A549 treated with Mapracorat at 1 μM for 4 hours (cell line): ENCODE measurements at places on chromosomes 6 and 20. TPM values are rescaled to one million over a fixed set of nuclear protein-coding genes. Genes with fewer than 3 reads are reported as not detected.

OTOR gene
- total RNA-seq: not detected in 5 replicates

B3GAT2 gene
- total RNA-seq: 0.02 to 0.06 TPM (median 0.06 TPM) in 3 of 5 replicates, not detected in the others

CGA gene
- total RNA-seq: 0.19 to 0.43 TPM (median 0.29 TPM) in 5 replicates

COL9A1 gene
- not detected in 5 replicates for total RNA-seq

PACRG gene
- total RNA-seq: 0.13 TPM in 1 of 5 replicates, not detected in the others

PKIB gene
- 0.51 to 1.0 TPM (median 0.54 TPM) in 5 replicates for total RNA-seq

ID1 gene
- total RNA-seq: 320 to 528 TPM (median 444 TPM) in 5 replicates

CRISP2 gene
- not detected in 5 replicates for total RNA-seq
